ENCODE measurements at places on chromosomes 12 and 14. TPM values are rescaled to one million over a fixed set of nuclear protein-coding genes. Genes with fewer than 3 reads are reported as not detected.

DNA sequence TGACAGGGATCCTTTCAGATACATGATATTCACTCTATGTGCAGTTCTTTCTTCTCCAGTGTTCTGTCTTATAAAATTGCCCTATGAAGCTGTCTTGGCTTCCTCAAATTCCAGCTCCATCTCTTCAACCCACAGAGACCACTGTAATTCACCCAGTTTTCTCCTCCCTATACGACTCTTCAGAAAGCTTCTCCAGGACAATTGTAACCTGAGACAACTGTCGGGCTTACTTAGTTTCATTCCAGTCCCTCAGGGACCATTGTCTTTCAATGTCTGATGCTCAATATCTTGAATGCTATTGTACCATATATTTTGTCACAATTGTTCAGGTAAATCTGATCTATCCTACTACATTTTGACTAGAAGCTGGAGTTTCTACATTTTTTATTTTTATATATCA lies 345.3 kb downstream of the RPL10L start:
- H3K27ac ChIP-seq = no peak overlapping the region
- H3K36me3 ChIP-seq = no peaks in the 10 kb centered on the region
- H3K4me1 ChIP-seq = no peaks in the 10 kb centered on the region
- no peak overlapping the region for H3K4me3 ChIP-seq
- H3K27me3 ChIP-seq = no peaks in the 10 kb centered on the region
- no peak for DNase-seq

- H3K27ac ChIP-seq = peak overlapping the region; percentile 87
- H3K36me3 ChIP-seq = no peaks in the 10 kb centered on the region
Measured at GRCh38 chr12:26631846-26632245, 201.1 kb downstream of the ITPR2 start.

DNA sequence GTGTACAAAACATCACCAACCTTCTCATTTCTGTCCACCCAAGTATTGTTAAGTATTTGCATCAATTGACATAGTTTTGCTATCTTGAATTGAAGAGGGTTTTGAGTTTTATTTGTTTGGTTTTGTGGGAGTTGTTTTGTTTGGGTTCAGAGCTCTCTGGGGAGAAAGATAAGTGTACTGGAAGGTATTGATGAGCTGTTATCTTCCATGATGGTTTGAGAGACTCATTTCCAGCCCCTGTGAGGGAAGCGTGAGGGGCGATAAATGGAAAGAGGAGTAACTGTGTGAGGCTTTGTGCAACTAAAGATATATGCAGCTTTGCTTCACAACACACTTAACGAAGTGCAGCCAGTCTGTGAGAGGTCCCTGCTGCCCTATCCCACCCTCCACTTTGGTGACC lies 15.7 kb upstream of the CIPC start:
- no peaks in the 10 kb centered on the region for H3K36me3 ChIP-seq
- H3K27me3 ChIP-seq = no peaks in the 10 kb centered on the region
- no peak overlapping the region for H3K27ac ChIP-seq

DNA sequence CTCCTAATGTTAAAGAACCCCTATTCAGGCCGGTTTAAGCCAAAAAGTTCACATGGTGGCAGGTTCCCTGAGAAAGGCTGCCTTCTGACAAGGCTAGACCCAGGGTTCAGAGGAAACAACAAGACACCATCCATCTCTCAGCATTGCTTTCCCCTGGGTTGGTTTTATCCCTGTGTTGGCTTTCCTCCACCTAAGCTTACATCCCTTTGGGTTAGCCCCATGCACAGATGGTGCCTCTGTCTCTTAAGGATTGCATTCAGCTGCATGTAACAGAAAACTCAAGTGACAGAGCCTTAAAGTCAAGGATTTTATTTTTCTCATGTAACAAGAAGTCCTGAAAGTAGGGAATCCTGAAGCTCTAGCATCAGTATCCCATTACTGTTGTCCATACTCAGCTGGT lies 42.8 kb upstream of the RIN3 start:
- H3K4me1 ChIP-seq = peaks cover 20% of the 10 kb centered on the region
- DNase-seq = no peak
- H3K36me3 ChIP-seq = no peaks in the 10 kb centered on the region
- H3K27ac ChIP-seq = no peak overlapping the region
- H3K4me3 ChIP-seq = no peak overlapping the region
- H3K27me3 ChIP-seq = no peaks in the 10 kb centered on the region

- H3K36me3 ChIP-seq = no peaks in the 10 kb centered on the region
- no peak overlapping the region for H3K4me3 ChIP-seq
- peaks cover 13% of the 10 kb centered on the region for H3K4me1 ChIP-seq
- no peak for DNase-seq
Measured at GRCh38 chr12:46436747-46437146, 64.2 kb upstream of the SLC38A2 start.

DNA sequence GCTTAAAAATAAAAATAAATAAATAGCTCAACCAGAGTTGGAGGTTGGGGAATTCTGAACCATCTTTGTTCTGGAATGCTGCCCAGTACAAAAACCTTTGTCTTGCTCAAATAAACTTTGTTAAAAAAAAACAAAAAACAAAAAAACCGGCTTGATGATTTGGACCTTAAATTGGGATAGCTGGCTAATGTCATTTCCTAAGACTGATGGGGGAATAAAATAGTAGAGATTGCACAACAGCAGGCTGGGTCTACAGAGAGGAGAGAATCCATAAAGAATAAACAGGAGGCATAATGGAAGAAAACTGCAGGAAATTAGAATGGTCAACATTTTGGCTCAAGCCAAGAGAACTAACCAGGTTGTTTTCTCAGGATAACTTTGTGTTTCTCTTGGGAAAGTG lies 370.9 kb downstream of the AEBP2 start:
- no peak overlapping the region for H3K4me3 ChIP-seq
- no peaks in the 10 kb centered on the region for H3K27me3 ChIP-seq
- H3K27ac ChIP-seq = no peak overlapping the region
- no peaks in the 10 kb centered on the region for H3K4me1 ChIP-seq
- no peaks in the 10 kb centered on the region for H3K36me3 ChIP-seq
- DNase-seq = no peak

DNA sequence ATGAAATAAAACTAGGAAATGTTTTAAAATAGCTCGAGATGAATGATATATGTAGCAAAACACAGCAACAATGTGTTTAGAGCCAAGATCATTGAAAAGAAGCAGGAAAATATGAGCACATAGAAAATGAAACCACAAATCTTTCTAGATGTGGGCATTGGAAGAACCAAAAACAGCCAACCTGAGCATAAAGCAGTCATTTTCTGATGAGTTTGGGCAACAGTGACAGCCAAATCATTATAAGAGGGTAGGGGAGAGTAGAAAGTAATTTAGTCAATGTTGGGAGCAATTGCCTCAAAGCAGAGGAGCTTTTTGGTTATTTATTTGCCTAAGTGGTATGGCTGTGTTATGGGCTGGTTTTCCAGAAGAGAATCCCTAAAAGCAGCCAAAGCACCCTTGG lies 8.8 kb upstream of the BICDL1 start:
- no peak overlapping the region for H3K27ac ChIP-seq
- H3K27me3 ChIP-seq = peaks cover 16% of the 10 kb centered on the region
- no peak for DNase-seq
- H3K4me1 ChIP-seq = no peaks in the 10 kb centered on the region

DNA sequence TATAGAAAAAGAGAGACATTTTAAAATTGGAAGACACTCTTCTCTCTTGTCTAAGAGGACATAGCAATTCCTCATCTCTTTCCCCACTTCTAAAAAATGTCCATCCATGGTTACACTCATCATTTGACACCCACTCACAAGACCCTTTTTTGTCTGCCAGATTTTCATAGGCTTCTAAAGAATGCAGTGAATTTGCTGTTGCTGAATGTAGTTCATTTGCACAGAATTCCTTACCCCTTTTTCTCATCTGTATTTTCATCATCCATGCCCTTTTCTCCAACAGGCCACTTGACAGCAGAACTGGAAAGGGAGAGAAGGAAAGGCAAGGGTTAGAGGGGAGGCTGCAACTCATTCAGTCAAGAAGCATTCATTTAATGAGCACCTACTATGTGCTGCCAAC lies 128.0 kb downstream of the NUAK1 start:
- H3K27me3 ChIP-seq = peaks cover 4% of the 10 kb centered on the region
- DNase-seq = no peak
- no peak overlapping the region for H3K4me3 ChIP-seq
- H3K27ac ChIP-seq = no peak overlapping the region
- H3K36me3 ChIP-seq = no peaks in the 10 kb centered on the region
- no peaks in the 10 kb centered on the region for H3K4me1 ChIP-seq

GRCh38 chr12:45216230-45216982 lies 511 bp downstream of the ANO6 start:
- DNase-seq = no peak
- H3K36me3 ChIP-seq = no peaks in the 10 kb centered on the region
- H3K27ac ChIP-seq = peak overlapping the region; percentile 87
- H3K4me1 ChIP-seq = peaks cover 4% of the 10 kb centered on the region
- no peaks in the 10 kb centered on the region for H3K27me3 ChIP-seq

- H3K4me1 ChIP-seq = peaks cover 6% of the 10 kb centered on the region
- no peaks in the 10 kb centered on the region for H3K36me3 ChIP-seq
- no peak for DNase-seq
- H3K4me3 ChIP-seq = no peak overlapping the region
- no peaks in the 10 kb centered on the region for H3K27me3 ChIP-seq
- H3K27ac ChIP-seq = no peak overlapping the region
Measured at GRCh38 chr12:27814851-27815591, 35.0 kb upstream of the MANSC4 start.

GRCh38 chr12:91189516-91189915 lies 6.9 kb upstream of the DCN start:
- H3K4me1 ChIP-seq = peaks cover 13% of the 10 kb centered on the region
- no peaks in the 10 kb centered on the region for H3K36me3 ChIP-seq
- H3K27me3 ChIP-seq = no peaks in the 10 kb centered on the region
- no peak for DNase-seq
- peak overlapping the region; percentile 56 for H3K27ac ChIP-seq

DNA sequence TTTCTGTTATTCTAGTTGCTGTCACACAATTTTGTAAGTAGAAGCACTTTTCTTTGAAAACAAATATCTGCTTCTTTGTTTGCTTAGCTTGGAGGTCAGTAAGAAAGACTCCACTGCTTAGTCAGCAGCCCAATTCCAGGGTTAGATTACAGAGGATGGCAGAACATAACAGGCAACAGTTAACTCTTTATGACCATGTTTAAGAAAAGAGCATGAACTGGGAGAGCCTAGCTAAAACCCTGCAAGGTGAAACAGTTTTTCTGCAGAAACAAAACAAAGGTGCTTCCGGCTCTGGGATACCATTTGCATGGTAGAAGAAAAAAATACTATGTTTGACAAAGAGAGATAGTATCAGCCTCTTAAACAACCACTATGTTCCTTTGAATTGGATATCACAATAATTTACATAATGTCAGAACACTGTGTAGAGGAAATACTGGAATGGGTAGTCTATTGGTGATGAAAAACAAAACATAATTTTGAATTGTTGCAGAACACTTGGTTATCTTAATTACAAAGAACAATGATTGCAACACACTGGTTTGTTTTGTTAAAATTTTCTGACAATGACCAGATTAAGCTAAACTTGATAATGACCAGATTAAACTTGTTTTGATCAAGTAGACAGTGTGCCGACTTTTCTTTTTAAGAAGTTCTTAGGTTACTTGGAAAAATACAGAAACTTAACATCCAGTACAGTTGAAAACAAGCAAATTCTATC lies 22.4 kb upstream of the PPM1H start:
- peak; percentile 65 for DNase-seq
- H3K27ac ChIP-seq = no peak overlapping the region
- H3K4me3 ChIP-seq = no peak overlapping the region
- H3K36me3 ChIP-seq = no peaks in the 10 kb centered on the region
- peaks cover 8% of the 10 kb centered on the region for H3K4me1 ChIP-seq
- no peaks in the 10 kb centered on the region for H3K27me3 ChIP-seq

GRCh38 chr12:57626921-57627445 lies 6.0 kb downstream of the B4GALNT1 start:
- no peaks in the 10 kb centered on the region for H3K4me1 ChIP-seq
- no peak overlapping the region for H3K27ac ChIP-seq
- no peaks in the 10 kb centered on the region for H3K36me3 ChIP-seq
- H3K27me3 ChIP-seq = peaks cover 46% of the 10 kb centered on the region
- DNase-seq = peak; percentile 47

DNA sequence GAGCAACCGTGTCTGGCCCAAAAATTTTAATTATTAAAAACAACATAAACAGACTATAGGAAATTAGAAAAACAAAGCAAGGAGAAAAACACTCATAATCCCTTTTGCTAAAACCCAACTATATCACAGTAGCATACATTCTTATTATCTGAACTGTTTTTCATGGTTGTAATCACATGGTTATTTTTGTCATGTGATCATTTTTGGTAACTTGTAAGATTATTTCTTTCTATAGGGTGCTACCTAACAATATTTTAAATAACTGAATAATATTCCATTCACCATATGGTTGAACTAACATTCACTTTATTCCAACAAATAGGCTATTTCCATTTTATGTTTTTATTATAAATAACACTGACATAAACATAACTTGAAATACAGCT lies 23.0 kb upstream of the HECTD1 start:
- H3K27ac ChIP-seq = no peak overlapping the region
- no peaks in the 10 kb centered on the region for H3K27me3 ChIP-seq
- no peaks in the 10 kb centered on the region for H3K36me3 ChIP-seq
- DNase-seq = no peak

- no peaks in the 10 kb centered on the region for H3K27me3 ChIP-seq
- H3K4me1 ChIP-seq = no peaks in the 10 kb centered on the region
- no peak overlapping the region for H3K27ac ChIP-seq
- H3K36me3 ChIP-seq = no peaks in the 10 kb centered on the region
Measured at GRCh38 chr14:80447392-80447791, 236.1 kb upstream of the DIO2 start.

GRCh38 chr12:69816082-69816481 lies 8.9 kb upstream of the MYRFL start:
- no peak for DNase-seq
- H3K4me3 ChIP-seq = no peak overlapping the region
- no peak overlapping the region for H3K27ac ChIP-seq
- no peaks in the 10 kb centered on the region for H3K27me3 ChIP-seq

DNA sequence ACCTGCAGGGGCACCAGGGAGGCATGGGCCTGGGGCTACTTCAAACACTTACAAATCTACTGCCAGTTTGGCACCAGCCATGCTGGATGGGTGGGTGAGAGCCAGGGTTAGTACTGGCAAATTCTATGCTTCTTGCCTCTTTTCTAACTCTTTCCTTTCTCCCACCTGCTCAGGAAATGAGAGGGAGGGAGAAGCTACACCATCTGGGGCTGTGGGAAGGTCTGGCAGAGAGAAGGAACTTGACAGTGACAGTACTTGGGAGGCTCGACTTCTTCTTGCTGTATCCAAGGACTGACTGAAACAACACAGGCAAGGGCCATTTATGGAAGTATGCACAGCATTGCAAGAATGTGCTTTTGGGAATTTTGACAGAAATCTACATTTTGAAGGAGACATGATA lies 149.6 kb upstream of the DYRK2 start:
- no peak overlapping the region for H3K27ac ChIP-seq
- H3K27me3 ChIP-seq = peaks cover 15% of the 10 kb centered on the region
- H3K4me3 ChIP-seq = no peak overlapping the region
- peak; percentile 5 for DNase-seq
- no peaks in the 10 kb centered on the region for H3K36me3 ChIP-seq

The RTN1 gene
- under 0.01 TPM for total RNA-seq

The KLRG1 gene
- total RNA-seq = under 0.01 TPM

The GALNT6 gene
- total RNA-seq = 9.8 TPM

The OSBPL8 gene
- 193 TPM for total RNA-seq

Measured in osteoblast (primary cell).